NCI-H2081 (cell line): ENCODE measurements at places on chromosomes 6 and 20.
A peak's percentile ranks its signal among the peaks of the same experiment; 100 is the strongest.

GRCh38 chr6:44298055-44298803 is 14.9 kb downstream of the AARS2 start:
- DNase-seq: no peak

- no peak for DNase-seq
Measured at GRCh38 chr20:62576815-62577489, 65.4 kb upstream of the SLCO4A1 start.

GRCh38 chr6:73803562-73804241 is 107.7 kb downstream of the CD109 start:
- peak; percentile 5 for DNase-seq

DNA sequence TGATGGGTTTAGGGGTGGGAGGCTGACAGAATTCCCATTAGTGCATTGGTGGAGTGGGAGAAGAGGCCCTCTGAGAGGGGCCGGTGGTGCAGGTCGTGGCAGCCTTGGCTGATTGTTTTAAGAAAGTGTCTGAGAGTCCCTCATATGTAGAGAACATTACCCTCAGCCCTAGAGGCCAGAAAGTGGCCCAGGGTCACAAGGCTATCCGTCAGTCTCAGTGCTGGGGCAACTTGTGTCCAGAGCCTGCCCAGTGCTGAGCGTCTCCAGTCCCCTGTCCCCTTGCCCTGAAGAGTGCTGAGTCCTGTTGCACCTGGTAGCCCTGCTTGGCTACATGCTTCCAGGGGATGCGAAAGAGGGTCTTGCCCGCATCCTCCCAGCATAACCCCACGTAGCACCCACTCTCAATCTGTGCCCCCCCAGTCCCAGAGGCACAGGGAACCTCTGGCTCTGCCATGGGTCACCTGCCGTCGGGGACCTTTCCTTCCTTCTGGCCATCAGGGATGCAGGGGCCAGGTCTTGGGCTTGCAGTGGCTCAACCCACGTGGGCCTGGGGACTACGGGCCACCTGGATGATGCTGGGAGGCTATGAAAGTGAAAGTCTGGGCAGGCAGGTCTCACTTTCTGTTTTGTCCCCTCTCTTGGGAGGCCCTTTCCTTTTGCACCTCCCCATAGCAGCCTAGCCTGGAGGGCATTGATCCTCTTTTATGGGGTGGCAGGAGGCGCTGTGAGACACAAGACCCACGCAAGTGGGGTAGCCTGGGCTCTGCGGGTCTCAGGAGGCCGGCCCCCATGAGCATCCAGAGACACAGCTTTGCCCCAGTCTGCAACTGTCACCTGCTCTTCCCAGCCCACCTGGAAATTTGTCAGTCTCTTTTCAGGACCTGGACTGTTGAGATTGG is 12.2 kb downstream of the DUSP15 start:
- no peak for DNase-seq

- peak; percentile 8 for DNase-seq
Measured at GRCh38 chr6:72283571-72283970, 338.3 kb upstream of the KCNQ5 start.

- no peak for DNase-seq
Measured at GRCh38 chr6:160248538-160248937, 10.1 kb downstream of the SLC22A2 start.

- DNase-seq: no peak
Measured at GRCh38 chr20:61895016-61895415, 170.7 kb downstream of the TAF4 start.

DNA sequence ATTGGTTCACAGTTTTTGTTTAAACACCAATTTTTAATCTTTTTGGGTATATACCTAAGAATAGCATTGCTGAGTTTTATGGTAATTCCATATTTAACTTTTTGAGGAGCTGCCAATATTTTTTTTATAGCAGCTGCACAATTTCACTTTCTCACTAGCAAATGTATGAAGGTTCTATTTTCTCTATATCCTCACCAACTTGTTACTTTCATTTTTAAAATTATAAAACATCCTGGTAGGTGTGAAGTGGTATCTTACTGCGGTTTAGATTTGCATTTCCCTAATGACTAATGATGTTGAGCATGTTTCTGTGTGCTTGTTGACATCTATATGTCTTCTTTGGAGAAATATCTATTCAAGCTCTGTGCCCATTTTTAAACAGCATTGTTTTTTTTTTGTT is 452.1 kb downstream of the GRIK2 start:
- DNase-seq: no peak

DNA sequence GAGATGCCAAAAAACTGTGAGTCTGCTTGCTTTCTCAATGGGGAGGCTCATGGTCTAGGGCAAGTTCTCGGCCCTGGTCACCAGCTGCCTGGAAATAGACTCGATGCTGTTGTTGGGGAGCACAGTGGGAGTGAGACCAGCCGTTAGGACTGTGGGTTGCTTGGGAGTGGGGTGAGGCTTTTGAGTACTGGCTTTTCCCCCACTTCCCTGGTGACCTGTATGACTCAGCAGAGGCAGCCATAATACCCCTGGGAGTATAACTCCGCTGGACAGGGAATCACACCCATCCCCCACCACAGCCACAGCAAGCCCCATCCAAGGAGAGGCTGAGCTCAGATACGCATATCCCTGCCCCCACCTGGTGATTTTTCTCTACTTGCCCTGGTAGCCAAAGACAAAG is 48.9 kb upstream of the OGFRL1 start:
- no peak for DNase-seq

DNA sequence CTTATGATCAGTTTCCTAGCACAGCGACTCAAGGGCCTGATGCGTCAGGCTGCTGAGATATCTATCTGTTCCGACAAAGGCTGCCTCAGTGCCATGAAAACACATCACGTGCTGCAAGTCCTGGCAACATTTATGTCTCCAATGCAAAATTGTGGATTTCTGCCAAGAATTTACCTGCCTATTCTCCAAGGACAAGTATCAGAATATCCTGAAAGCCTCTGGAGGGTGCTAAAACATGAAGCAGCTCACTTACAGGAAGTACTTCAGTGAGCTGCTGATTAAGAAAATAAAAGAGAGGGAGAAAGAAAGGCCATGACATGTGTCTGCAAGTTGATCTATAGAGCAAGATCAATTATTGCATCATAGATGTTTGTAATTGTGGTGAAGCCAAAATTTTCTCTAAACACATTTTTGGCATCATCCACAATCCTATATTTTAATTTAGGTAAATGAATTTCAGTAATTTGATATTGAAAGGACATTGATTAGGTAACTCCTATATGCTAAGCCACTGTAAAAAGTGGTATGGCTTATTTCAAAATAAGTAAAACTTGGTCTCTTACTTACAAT is 25.8 kb upstream of the TPBG start:
- DNase-seq: no peak

GRCh38 chr20:47677635-47678453 is 107.4 kb downstream of the SULF2 start:
- DNase-seq: peak; percentile 55

- DNase-seq: no peak
Measured at GRCh38 chr6:150684161-150684560, 84.5 kb downstream of the PLEKHG1 start.

DNA sequence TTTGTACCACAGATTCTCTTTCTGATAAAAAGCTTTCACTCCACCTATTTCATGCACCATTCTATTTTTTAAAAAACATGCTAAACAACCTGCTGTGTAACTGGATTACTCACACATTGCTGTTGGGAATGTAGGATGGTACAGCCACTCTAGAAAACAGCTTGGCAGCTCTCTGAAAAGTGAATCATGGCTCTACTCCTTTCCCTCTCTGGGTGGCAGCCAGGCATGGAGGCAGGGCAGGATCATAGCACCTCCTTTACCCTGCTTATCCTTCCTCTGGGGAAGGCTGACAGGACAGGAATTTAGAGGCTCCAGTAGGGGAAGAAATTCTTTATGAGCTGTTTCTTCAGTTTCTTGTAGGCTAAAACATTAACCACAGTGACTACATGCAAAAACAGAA is 6.7 kb upstream of the VNN2 start:
- no peak for DNase-seq

DNA sequence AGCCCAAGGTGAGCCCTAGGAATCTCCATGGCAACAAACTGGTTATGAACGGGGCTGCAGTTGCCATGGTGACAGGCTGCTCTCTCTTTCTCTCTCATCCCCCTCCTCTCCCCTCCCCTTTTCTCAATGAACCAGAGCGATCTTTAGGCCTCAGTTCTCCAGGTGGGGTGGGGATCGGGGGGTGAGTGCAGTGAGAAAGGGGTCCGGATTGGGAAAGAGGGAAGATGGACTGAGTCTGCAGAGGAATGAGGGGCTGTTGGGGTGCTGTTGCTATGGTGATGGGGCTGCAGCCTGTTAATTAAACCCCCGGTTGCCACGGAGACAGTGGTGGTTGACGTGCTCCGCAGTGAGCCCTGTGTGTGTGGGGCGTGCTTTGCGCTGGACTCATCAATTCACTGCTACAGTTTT is 3.6 kb upstream of the SLC12A5 start:
- DNase-seq: no peak

DNA sequence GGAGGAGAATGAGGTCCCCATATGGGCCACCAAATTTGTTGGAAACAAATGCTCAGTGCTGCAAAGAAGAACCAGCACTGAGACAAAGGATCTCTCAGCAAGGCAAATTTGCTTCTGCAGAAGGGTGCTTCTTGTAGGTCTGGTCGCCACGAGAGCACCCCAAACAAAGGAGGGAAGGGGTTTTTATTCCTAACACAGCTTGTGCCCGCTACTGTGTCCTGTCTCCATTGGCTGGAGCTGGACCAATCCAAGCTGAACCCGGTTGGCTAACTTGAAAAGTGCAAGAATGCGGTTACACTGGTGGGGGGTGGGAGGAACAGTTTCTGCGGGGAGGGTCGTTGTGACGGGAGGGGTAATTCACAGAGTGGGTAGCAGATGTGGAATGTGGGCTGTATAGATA is 54.1 kb upstream of the TULP1 start:
- no peak for DNase-seq

DNA sequence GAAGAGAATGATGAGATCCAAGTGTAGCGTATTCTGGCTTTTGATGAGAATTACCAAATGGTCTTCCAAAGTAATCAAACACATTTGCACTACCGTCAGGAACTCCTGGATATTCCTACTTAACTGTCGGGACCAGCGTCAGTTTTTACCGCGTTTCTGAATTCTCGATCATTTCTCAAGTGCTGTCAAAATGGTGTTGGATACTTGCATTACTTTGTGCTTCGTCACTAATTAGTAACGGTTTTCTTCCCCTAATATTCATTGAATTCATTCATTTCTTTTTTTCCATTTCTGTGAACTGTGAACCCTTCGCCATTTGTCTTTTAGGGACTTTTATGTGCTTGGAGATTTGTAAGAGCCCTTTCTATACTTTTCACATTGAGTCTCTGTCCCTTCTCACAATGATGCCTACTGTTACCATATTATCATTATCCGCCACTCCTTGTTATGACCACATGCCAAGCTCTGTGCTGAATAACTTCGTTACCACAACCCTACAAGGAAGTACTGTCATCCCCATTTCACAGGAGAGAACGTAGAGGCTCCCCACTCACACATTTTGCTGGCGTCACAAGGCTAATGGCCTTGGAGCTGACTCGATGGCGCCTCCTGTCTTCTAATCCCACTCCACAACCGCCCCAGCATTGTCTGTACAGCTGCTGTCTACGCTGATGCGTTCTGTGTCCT is 74.2 kb upstream of the QKI start:
- DNase-seq: no peak

GRCh38 chr20:17673084-17673483 is 9.0 kb downstream of the RRBP1 start:
- no peak for DNase-seq
